Stimulated activated CD4-positive, alpha-beta T cell treated with anti-CD3 and anti-CD28 coated beads, Interleukin-15, amount 100 ng/mL, for 1 hour (primary cell): ENCODE measurements at places on chromosomes 12 and 14.
A peak's percentile ranks its signal among the peaks of the same experiment; 100 is the strongest.

DNA sequence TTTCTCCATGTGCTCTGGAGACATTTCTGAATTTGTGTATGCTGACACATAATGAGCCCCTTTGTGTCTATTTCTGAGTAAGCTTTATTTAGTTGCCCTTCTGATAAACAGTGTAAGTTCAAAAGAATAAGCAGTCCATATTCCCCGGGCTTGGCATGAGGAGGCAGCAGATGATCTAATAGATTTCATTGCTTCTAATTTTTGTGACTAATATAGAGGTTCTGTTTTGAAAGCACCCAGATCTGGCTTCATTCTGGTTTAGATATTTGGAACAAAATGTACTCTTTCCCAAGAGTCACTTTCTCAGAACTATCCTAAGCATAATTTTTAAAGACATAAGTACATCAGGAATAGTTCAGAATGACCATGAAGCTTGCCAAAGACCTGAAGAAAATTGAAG is 290.9 kb downstream of the BTG1 start:
- DNase-seq: no peak

DNA sequence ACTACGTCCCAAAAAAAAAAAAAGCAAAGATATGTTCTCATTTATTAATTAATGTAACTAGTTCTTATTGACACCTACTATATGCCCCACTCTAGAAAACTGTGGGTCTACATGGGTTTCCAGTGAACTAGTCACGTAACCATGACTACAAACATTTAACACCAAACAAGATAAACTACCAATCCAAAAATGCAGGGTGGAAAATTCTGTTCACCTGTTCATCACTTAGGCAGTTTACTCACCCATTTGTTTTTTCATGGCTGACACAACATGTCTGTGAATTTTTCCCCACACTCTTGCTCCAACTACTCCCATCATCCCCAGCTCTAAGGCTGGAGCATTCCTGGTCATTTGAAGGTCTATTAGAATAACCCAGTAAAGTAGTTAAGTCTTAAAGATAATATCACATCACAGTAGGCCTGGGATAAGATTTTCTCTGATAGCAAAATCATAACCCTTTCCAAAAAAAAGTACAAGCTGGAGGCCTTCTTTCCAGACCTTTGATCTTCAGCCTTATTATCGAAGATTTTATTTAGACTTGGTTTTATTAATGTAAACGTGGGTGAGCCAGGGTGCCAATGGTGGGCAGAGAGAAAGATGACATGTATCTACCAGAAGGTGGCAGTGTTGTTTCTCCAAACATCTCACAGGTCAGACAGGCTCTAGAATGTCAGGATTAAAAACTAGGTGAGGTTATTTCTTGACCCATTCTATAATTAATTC is 61.6 kb upstream of the DAAM1 start:
- DNase-seq: no peak

- DNase-seq: no peak
These were observed 32.7 kb downstream of the CFAP54 start for GRCh38 chr12:96521895-96522682.

DNA sequence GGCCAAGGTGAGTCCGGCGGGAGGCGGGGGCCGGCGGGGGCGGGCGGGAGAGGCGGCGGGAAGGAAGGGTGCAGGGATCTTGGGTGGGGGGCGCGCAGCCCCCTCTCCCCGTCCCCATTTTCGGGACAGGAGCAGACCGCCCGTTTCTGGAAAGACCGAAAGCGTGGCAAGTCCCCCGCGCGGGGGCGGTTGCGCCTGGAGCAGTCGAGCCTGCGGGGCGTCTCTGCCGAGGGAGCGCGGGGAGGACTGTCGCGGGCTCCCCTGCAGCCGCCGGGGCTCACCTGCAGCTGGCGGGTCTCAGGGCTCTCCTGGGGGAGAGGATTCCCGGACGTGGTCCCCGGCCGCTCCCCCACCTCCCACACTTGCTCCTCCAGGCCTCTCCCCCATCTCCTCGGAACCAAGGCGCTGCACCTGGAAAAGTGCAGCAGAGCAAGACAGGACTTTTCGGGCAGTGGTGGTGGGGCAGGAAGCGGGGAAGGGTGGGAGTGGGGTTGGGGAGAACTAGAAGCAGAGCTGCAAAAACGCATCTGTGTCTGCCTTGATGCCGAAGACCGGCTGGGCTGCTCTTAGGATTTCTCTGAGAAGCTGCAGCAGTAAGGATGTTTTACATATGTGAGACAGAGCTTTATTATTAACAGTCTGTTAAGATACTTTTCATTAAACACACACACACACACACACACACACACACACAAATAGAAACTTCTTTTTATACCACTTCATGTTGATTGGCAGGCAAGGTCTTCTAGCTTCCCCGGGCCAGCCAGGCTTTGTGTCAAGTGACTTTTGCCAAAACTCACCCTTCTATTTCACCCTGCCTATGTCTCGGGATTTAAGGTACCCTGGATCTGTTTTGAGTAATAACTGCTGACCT is 677 bp downstream of the C12orf75 start:
- peak; percentile 12 for DNase-seq

- no peak for DNase-seq
These were observed 691 bp downstream of the ZFYVE26 start for GRCh38 chr14:67815573-67816225.

DNA sequence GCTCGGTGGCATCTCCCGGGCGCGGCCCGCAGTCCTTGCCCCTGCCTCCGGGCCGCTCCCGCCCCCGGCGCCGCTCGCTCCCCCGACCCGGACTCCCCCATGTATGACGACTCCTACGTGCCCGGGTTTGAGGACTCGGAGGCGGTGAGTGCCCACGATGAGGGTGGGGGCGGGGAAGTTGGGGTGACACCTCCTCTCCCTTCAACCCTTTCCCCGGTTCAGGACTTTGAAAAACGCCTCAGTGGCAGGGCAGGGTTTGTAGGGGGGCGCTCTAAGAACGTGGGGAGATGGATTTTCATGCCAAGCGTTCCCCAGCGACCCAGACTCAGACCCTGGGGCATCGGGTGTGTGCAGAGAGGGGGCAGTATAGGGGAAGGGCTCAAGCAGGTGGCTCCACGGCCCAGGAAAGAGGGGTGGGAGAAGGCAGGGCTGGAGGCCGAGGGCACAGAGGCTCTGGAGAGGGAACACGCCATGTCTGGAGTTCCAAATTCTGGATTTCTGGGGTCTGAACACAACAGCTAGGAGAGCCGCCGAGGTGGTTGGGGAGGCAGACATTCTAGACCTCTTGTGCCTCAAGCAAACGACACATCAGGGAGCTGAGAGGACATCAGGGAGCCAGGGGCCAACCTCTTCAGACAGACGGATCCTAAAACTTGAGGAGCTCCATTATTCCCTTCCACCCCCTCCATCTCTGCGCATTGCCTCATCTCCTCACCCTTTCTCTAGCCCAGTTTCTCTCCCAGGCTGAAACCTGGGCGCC is 715 bp downstream of the CACNB3 start:
- no peak for DNase-seq

DNA sequence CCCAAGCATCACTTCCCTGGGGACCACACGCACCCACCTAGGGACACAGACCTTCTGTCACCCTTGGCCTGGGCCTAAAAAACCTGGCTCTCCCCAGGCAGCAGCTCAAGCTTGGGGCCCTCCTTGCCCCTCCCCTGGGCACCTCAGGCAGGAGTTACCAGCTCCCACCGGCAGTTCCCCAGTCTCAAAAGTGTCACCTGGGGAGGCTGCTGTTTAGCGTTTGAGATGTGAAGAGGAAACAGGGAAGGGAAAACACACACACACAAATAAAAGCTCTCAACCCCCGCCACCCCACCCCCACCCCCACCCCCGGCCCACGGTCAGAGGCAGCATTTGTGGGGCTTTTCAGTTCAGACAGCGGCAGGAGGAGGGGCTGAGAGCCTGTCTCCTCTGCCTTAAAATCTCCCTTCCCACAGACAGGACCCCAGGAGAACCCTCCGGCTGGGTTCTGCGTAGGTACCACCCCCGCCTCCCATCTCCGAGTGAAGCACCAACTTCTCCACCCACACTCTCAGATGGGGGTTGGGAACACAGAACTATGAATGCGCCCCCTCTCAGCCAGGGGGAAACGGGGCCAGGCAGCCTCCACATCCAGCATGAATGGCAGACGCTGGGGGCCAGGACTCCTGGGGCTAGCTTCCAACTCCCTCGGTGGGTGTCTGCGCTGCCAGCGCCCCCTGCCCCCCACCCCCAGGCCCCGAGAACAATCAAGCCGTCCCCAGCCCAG is 3.0 kb downstream of the NCOR2 start:
- no peak for DNase-seq

GRCh38 chr12:98999559-98999958 is 354.5 kb downstream of the APAF1 start:
- no peak for DNase-seq

DNA sequence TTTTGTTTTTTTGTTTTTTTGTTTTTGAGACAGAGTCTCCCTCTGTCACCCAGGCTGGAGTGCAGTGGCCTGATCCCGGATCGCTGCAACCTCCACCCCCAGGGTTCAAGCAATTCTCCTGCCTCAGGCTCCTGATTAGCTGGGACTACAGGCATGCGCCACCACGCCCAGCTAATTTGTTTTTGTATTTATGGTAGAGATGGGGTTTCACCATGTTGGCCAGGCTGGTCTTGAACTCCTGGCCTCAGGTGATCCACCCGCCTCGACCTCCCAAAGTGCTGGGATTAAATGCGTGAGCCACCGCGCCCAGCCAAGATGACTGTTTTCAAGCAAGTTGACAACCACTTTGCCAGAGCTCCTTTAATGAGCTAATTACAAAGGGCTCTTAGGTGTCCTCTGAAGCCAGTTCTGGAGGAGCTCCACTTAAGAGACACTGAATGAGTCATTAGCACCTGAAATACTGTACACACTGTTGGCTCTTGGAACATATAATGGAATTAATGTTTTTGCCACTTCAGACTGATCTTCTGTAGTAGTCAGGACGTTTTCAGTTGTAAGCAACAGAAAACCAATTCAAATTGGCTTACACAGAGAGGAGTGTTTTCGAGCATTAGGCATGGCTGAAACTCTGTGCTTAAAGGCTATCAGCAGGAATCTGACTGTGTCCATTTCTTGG is 55.4 kb upstream of the MED13L start:
- no peak for DNase-seq

DNA sequence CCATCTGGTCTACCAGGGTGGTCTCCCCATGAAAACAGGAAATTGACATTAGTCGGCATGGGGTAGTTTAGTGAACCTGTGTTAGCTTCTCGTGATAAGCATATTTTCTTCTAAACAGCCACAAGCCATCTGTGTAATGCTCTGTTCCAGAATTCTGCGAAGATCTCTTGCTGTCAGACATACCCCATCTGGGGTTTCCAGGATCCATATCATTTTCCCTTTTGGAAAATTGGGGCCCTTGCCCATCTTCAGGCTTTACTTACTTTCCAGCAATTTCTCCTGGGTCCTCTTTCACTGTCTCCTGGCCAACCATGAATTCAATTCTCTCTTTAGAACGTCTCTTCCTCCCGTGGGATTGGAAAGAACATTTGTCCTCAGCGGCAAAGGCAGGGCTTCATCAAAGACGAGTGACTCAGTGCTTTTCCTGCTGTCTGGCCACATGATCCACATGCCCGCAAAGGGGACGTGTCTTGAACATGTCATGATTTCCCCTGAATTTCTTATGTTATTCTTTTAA is 21.4 kb upstream of the NCOR2 start:
- DNase-seq: no peak

DNA sequence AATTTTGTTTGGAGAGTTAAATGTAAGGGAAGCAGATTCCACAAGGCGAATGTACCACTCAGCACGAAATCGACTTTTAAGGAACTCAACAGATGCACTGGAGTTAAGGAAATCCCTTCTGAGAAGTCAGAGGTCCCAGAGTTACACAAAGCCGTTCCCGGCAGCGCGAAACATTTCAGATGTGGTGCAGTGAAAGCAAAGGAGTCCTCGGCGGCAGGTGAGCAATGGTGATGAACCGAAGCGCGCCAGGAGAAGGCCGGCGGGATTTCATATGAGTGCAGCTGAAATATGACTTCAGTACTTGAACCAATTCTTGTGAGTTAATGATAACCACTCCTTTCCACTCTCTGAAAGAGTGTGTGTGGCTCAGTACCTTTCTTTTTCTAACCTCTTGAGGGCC is 183.2 kb downstream of the GRIP1 start:
- no peak for DNase-seq

- no peak for DNase-seq
These were observed 274.9 kb upstream of the MGAT4C start for GRCh38 chr12:86530996-86531655.

DNA sequence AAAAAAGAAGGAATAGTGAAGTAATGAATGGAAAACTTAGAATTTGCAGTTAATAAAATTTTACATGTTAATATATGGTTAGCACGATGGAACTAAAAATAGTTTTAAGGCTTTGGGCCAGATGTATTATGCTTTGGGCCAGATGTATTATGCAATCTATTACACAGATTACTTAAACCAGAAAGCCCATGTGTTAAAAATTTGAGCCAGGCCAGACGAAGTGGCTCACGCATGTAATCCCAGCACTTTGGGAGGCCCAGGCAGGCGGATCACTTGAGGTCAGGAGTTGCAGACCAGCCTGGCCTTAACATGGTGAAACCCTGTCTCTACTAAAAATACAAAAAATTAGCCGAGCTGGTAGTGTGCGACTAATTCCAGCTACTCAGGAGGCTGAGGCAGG is 17.2 kb downstream of the IFT81 start:
- no peak for DNase-seq

- no peak for DNase-seq
These were observed 117.2 kb downstream of the SAMD4A start for GRCh38 chr14:54683882-54684794.

GRCh38 chr12:62103748-62104147 is 156.5 kb upstream of the USP15 start:
- DNase-seq: no peak

DNA sequence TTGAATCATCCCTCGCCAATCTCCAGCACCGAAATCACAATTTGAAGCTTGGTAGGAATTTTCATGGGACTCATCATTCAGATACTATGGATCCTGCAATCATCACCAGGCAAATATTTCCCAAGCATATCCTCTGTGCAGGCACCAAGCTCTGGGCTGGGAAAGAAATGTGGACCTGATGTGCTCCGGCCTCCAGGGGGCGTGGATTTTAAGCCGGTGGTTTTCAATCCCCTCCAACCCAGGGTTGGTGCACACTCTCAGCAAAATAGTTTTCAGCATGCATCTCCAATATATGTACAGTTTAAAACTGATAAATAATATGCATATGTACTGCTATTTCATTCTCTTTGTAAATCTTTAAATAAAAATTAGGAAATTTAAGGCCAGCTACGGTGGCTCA is 98.9 kb downstream of the RBM19 start:
- DNase-seq: no peak

DNA sequence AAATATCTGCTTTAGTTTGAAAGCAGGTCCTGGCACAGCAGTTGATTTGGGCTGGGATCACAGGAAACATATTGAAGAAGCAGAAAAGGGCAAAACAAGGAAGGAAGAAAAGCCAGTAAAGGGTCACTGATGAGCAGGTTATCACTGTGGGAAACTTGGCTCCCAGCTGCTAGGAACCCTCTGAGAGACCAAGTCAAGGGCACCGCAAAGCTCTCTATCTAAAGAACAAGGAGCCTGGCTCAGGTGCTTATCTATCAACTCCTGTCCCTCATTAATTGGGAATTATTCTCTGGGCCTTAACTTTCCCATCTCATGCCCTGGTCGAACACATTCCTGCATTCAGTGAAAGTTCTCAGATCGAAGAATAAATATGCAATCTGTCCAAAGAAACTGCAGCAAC is 450.9 kb upstream of the RPL10L start:
- no peak for DNase-seq

- DNase-seq: no peak
These were observed 62.9 kb downstream of the GLRX5 start for GRCh38 chr14:95597784-95598211.
